ENCODE measurements at places on chromosomes 1 and 21.

- no peak for DNase-seq
Observed at GRCh38 chr1:186735463-186735862, 55.2 kb upstream of the PTGS2 start.

GRCh38 chr1:172354291-172355274, 65.9 kb upstream of the C1orf105 start:
- DNase-seq, result no peak

- DNase-seq, result no peak
Observed at GRCh38 chr21:41908829-41909228, 29.7 kb upstream of the PRDM15 start.

GRCh38 chr1:111351700-111352099, 61.0 kb downstream of the CHIA start:
- no peak for DNase-seq

- DNase-seq, result peak; percentile 53
Observed at GRCh38 chr1:156859523-156860112, 701 bp upstream of the INSRR start.

- DNase-seq, result no peak
Observed at GRCh38 chr1:44045064-44045463, 13.8 kb upstream of the SLC6A9 start.

DNA sequence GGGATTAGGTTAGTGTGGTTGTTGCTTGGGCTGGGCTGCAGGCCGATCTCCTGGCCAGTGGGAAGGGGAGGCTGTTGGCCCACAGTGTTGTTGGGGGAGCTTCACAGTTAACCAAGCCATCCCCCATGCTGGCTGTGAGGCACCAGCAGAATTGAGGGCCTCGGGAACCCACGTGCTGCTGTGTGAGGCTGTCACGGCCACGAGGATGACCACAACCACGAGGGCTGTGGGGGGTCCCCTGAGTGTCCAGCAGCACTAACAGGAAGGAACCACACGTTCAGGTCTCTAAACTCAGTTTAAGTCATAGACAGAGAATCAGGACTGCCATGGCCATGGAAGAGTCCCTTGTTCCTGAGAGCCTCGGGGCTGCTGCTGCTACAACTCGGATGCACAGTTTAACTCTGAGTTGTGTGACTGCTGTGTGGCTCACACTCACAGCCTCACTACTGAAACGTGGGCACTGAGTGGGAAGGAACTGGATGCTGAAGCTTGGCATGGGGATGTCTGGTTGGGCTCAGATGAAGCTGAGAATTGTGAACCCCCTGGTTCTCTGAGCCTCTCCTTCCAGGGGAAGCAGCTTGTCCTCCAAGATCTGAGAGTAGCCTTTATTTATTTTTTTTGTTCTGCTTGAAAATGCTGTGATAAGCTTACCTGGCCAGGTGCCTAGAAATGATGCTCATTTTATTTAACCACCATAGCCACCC, 4.8 kb upstream of the MMEL1 start:
- no peak for DNase-seq

DNA sequence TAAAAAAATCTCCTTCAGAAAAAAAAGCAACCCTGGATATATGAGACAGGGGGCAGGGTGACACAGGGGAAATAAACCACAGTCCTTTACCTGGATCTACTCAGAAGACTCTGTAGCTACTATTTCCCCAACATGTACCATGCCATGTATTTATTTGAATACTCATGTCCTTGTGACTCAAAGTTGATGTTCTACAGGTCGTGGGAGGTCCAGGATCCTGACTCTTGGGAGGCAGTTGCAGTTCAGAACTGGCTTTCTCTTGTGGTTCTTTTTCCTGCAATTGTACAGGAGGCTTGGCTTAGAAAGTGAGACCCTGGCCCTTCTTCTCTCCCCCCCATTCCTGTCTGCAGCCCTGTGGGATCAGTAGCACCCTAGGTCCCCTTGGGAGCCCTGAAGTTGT, 5.8 kb upstream of the IL24 start:
- no peak for DNase-seq
